Activated T-cell treated with anti-CD3 and anti-CD28 coated beads, Interleukin-2, amount 50 U/mL, for 72 hours (primary cell): ENCODE measurements at places on chromosomes 1 and 21. TPM values are rescaled to one million over a fixed set of nuclear protein-coding genes. Genes with fewer than 3 reads are reported as not detected.

Gene DENND2C
- 0.88 TPM for total RNA-seq

Gene MAPKAPK2
- 101 TPM for total RNA-seq

Gene DOP1B
- total RNA-seq = 20.1 TPM

GRCh38 chr1:119279456-119280381 lies 88.9 kb upstream of the HAO2 start:
- no peak for DNase-seq

DNA sequence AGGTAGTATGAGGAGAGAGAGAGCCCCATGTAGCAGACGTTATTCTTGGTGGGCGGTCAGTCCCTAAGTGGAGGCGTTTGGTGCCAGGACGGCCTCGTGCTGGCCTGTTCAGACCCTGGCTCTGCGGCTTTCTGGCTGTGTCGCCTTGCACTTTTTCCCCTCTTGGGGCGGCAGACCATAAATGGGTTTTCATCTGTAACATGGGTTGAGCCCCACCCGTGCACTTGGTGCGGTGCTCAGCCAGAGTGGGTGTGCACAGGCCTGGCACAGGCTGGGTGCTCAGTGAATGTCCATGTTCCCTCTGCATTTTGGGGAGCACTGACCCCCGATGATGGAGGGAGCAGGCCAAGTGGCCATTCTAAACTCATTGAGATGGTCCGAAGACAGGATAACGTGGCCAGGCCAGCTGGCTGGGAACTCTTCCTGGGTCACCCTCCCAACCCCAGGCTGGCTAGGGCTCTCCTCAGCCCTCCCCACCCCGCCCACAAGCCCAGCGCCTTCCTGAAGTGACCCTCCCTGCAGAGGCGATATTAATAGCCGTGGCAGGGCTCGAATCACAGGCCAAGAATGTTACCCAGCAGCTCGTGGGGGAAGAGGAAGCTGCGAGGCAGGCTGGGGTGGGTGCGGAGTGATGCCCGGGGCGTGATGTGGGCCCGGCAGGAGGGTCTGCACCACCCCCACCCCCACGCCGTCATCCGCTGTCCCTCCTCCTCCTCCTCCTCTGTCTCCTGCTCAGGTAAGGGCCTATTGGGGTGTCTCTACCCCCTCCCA lies 78.5 kb downstream of the ARHGEF10L start:
- DNase-seq = no peak

GRCh38 chr1:41348394-41348793 lies 12.8 kb upstream of the FOXO6 start:
- DNase-seq = no peak
